ENCODE measurements at places on chromosomes 13 and 19. TPM values are rescaled to one million over a fixed set of nuclear protein-coding genes. Genes with fewer than 3 reads are reported as not detected.

Gene CPB2
- not detected for total RNA-seq

Gene SLC1A6
- total RNA-seq = not detected

Gene IL4I1
- total RNA-seq = 0.36 TPM

Gene CDC42EP5
- total RNA-seq = 12.8 TPM

Gene MCEMP1
- 0.41 TPM for total RNA-seq

Gene KRTDAP
- total RNA-seq = not detected

Gene FOXA3
- total RNA-seq = 0.49 TPM

Gene TSSK6
- total RNA-seq = 3.3 TPM

Gene PGLYRP2
- total RNA-seq = not detected

Gene IRGC
- not detected for total RNA-seq

GRCh38 chr13:51562011-51562671 is 22.1 kb upstream of the WDFY2 start:
- no peak for DNase-seq

DNA sequence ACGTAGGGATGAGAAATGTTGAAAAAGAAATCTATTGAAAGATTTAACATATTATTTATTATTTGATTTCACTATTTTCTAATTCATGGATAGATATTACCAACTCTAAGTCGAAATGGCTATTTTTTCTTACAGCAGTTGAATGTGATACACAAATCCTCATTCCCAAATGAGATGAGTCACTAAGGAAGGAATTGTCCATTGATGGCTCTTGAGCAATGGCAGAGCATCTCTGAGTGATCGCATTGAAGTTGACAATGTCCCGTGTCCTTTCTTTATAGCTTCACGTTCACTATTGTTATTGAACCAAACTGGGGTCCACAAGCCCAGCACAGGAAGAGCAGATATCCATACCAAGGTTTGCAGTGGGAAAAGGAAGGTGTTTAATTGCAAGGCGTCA is 648.3 kb upstream of the SPRY2 start:
- DNase-seq = no peak

DNA sequence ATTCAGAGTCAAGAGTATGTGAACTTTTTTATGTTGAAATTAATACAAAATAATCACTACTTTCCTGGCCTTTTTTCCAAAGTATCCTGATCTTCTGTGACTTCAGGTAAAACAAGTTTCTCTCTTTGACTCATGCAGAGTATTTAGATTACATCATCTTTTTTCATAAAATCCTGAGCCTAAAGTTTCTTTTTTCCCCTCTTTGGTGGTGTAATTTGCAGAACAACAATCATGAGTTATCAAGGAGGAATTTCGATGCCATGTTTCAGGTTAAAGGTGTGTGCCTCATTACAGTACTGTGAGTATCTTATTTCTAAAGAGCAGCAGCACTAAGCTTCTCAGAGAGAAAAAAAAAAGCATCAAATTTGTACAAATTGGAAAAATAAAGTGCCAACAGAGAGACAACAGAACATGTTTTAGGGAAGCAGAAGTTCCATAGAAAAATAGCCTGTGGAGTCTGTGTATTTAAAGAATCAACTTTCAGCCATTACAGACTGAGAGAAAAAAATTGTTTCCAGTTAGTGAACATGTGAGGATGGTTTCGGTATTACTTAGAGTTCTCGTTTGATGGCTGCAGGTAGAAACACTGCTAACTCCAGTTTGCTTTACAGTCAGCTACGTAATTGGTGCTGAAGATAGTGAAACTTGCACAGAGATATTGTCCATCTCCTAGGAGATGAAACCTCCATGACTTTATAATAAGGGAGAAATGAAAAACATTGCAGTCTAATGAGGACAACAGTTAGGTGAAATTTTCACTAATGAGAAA is 78.1 kb upstream of the PCDH9 start:
- DNase-seq = no peak

- DNase-seq = no peak
Measured at GRCh38 chr13:62014299-62014698, 598.6 kb upstream of the PCDH20 start.

GRCh38 chr19:13861714-13862531 is 15.0 kb upstream of the NANOS3 start:
- DNase-seq = peak; percentile 97

DNA sequence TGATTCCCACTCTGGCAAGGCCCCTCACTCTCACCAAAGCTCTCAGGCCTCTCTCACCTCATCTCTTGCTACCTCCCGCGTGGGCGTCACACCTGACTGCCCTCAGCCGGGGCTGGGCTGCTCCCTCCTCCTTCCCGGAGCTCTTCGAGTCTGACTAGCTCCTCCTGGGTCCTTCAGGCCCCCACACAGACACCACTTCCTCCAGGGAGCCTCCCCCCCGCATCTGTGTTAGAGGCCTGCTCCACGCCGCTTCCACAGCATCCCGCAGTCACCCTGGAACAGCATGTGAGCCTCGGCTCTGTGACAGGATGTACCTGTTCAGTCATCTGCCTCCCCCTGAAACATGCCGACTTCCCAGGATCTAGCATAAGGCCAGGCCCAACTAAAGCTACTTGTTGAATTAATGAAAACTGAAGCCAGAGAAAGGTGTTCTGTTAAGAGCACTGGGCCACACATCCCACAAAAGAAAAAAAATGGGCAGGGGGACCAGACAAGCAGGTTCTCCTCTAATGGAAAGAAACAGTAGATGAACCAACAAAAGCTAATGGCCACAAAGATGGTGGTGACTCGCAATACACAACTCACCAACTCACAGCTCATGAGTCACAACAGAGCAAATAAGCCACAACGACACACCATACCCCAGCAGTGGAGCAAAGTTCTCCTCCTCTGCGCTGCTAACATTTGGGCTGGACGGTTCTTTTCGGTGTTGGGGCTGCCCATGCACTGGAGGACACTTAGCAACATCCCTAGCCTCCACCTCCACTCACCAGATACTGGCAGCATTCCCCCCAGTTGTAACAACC is 3.0 kb downstream of the PPP6R1 start:
- no peak for DNase-seq

- DNase-seq = peak; percentile 58
Measured at GRCh38 chr19:5973376-5973775, 4.6 kb downstream of the RANBP3 start.

Measured in sigmoid colon (tissue), 7 donors.